ENCODE measurements at places on chromosomes 3 and 15.
A peak's percentile ranks its signal among the peaks of the same experiment; 100 is the strongest.

DNA sequence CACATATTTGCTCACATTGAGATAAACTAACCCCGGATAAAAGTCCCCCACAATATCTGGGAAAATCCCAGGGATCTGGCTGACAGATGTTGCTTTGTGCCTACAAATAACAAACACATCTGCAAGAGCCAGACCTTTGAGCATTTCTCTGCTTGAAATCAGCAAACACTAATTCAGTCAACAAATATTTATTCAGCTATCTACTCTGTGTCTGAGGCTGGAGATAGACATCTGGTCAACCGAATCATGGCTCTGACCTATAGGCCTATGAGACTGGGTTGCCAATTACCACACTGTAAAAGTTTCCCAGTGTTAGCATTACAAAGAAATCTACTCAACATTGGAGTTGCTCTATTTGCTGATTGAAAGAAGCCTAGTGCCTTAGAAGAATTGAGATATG, 201.1 kb upstream of the CADPS start:
- no peak for DNase-seq

GRCh38 chr15:41919954-41920538, 26.2 kb upstream of the SPTBN5 start:
- peak; percentile 54 for DNase-seq

DNA sequence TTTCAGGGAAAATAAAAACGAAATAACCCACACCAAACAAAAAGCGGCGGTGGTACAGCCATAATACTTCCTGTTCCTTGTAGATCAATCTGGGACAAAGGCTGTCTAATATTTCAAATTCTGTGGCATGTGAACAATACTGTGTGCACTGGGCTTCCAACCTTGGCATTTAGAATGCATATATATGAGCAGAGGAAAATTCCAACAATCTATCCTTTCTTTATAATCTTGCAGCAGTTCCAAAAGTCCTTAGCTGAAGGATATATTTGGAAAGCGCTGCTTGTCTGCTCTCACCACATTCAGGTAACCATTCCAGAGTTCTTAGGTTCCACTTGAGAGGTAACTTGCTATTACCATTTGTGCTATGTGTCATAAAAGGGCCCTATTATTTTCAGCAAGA, 231.8 kb downstream of the RBMS3 start:
- no peak for DNase-seq

- peak; percentile 71 for DNase-seq
Measured at GRCh38 chr3:186930143-186930640, at the start of gene ST6GAL1. ST6GAL1 (plus strand) TSS chr3:186930526; CDS start chr3:187042704, 112,178 bp downstream.

DNA sequence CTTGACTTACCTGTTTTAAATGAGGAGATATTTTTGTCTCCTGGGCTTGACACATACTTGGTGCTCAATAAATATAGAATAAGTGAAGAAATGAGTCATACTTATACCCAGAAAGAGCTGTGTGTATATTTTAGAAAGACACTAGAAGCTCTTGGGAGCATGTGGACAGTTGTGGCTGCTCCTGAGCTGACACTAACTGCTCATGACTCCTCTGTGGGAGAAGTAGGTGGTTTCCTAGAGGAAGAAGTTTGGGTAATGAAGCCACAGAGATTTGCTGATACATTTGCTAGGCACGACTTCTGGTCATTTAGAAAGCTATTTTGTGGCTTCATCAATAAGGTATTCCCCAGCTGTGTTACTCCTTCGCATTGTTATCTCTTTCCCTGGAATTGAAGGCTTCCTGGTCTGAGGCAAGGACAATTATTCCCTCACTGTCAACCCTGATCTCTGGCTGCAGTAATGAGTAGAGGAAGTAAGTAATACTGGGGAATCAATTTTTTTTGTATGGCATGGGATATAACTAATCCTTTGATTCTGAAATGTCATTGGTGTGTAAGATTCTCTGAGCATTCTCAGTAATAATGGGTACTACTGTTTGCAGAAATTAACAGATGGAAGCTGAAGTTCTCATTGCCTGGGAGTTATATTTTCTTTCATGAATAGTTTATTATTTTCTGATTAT, 79.6 kb upstream of the DCBLD2 start:
- DNase-seq = peak; percentile 89

DNA sequence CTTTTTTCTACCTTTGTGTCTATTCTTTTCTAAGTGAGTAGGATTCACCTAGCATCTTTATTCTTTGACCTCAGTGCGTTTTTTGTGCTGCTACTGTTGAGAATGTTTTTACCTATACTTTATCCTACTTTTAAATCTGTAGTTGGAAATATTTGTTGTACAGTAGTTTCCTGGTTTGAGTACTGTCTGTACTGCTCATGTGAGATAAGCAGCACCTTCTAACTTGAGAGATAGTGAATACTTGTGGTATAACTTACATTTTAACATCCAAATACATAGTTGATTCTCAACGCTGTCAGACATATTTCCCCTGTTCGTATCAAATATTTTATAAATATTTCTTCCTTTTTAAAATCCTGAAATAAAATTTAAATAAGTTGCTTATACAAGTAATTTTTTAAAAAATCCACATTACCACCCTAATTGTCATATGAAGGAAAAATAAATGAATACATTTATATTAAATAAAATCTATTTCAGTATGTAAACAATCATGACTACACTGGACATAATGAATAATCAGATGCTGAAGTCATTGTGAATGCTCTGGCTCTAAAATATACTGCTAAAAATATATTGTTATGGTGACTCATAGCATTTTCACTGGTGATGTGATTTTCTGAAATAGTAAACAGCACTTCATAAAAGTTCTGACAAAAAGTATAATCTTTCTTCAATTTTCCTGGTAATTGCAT, 17.4 kb downstream of the ATP11B start:
- peak; percentile 24 for DNase-seq

DNA sequence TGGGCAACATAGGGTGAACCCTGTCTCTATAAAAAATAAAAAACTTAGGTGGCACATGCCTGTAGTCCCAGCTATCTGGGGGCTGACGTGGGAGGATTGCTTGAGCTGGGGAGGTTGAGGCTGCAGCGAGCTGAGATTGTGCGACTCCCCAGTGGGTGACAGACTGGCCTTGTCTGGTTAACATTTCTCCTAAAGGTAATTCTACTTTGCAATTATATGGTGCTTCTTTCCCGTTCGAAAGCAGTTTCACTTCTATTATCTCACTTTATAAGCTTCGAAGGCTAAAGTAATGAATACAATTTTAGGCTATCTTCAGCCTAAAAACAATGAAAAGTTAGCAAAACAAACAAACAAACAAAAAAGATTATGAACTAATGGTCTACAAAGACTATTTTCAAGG, 35.3 kb downstream of the COMMD2 start:
- no peak for DNase-seq

DNA sequence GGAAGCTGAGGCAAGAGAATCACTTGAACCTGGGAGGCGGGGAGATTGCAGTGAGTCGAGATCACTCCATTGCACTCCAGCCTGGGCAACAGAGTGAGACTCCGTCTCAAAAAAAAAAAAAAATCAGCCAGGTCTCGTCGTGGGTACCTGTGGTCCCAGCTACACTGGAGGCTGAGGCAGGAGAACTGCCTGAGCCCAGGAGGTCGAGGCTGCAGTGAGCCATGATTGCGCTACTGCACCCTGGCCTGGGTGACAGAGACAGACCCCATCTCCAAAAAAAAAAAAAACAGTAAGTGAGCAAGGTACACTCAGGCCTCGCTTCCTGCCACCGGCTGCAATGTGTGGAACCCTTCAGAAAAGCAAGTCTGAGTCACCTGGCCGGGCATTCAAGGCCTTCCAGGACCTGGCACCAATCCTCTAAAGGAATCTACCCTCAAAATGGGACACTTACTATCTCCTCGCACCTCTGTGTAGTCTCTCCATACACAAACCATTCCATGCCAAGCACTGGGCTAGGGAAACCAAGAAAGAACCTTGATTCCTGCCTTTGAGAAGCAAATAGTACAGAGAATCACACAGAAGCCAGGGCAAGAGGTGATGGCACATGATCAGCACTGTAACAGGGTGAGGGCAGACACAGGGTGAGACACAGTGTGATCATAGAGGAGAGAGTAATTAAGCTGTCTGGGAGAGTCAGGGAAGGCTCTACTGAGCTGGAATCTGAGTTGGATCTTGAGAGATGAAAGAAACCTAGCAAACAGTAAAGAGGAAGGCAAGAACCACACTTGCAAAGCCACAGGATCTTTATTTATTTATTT, 9.7 kb downstream of the SCAMP2 start:
- DNase-seq = peak; percentile 39

- DNase-seq = no peak
Measured at GRCh38 chr3:55923626-55924025, 436.5 kb upstream of the WNT5A start.

DNA sequence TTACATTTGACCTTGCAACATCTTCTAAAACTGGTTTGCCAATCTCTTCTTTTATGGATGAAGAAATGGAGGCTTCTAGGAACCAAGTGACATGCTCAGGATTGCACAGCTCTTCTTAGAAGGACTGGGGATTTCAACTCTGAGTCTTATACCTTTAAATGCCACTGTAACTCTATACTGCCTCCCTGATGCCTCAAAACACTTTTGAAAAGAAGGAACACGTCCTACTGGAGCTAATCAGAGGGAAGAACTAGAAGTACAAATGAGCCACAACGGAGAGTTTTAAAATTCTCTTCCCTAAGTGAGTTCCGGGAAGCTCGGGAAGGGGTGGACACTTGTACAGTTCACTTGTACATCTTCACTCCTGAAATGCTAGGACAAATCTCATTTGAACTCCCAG, 949 bp upstream of the MITF start:
- DNase-seq = peak; percentile 31

- DNase-seq = no peak
Measured at GRCh38 chr15:60546744-60547143, 67.8 kb upstream of the ICE2 start.

- DNase-seq = peak; percentile 11
Measured at GRCh38 chr15:82020625-82021394, 25.0 kb downstream of the MEX3B start.

DNA sequence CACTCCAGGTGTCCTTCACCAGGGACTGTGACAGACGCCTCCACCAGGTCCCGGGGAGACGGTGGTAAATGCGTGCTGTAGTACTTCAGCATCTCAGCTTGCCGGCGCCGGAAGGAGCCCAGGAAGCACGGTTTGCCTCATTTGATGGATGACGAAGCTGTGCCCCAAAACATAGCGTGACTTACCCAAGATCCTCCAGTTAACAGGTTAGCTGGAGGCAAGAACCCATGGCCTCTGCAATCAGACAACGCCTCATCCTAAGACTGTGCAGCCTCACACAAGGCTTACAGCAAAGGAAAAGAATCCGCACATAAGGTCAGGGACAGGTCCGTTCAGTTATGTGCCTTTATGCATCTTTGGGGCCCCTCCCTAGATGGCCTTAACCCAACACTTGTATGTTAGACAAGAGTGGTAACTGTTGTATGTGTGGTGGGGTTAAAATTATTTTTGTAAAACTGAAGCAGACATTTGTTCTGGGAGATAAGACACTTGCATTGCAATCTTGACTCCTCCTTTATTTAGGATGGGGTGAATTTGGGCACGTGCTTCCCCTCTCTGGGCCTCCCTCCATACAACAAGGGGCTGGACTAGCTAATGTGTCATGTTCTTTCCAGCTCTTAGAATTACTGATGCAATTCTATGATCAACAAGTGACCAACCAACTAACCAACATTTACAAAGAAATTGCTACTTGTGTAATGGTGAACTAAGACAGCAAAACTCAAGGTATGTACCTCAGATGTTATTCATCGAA, 39.4 kb downstream of the VGLL4 start:
- DNase-seq = peak; percentile 86

DNA sequence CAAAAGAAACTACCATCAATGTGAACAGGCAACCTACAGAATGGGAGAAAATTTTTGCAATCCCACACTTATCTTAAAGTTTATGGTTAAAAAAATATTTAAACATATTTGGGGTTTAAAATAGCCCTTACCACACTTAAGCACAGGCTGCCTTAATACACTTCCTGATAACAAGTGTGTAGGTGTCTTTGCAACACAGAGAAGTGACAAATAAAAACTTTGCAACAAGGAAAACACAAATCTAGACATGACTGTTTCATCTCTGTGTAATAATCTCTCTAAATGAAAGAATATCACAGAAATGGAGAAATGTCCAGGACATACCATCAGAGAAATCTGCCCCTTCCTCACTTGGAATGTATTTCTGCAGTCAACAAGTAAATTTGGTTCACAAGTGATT, 464.1 kb upstream of the ARHGEF26 start:
- DNase-seq = no peak

DNA sequence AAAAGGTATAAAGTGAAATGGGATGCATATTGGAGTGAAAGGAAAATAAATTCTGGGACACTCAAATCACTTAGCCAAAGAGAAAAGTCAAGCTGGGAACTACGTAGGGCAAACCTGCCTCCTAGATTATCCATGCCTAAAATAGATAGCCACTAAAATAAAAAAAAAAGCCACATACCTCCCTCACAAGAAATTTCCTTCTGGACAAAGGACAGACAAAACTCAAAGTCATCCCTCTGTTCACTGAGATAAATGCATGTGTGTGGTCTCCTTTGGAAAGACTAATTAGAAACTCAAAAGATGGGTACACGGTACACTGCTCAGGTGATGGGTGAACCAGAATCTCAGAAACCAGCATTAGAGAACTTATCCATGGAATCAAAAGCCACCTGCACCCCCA, 65.2 kb upstream of the MME start:
- DNase-seq = no peak

DNA sequence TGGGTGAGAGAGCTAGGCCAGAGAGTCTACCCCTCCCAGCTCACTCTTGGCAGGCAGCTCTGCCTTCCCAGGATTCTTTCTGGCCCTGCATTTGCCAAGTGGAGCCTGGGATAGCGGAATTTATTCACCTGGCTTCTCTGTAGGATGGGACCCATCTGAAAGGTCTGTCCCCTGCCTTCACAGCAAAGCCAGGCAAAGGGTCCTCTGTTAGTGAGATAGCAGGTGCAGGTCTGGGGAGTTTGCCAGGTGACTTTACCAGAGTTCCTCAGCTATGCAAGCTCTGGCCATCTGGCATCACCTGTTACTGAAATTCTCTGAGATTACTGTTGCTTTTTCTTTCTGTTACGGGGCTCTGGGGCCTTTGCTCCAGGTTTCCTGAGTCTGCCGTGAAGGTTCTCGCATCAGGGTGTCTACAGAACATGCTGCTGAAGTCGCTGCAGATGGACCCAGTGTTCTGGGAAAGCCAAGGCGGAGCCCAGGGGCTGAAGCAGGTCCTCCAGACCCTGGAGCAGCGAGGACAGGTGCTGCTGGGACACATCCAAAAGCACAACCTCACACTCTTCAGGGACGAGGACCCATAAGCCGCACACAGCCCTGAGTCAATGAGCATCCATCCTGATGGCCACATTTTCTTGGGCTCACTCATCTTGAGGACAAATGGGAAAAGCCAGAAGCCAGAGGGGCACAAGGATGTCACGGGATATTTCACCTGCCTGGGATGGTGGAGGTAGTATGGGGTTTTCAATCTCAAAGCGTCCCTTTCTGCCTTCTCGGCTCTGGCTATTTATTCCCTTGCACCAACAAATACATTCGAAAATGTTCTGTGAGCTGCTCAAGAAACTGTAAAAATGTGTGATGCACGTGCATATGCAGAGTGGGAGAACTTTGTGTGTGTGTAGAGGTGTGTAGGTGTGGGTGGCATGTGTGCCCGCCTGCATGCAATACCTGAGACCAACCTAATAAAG, 49.8 kb downstream of the POMGNT2 start:
- no peak for DNase-seq

Data from EL (cell line).